ENCODE measurements at places on chromosomes 16 and 17.
A peak's percentile ranks its signal among the peaks of the same experiment; 100 is the strongest.

GRCh38 chr16:82464187-82464586 lies 162.6 kb upstream of the CDH13 start:
- DNase-seq, result no peak

GRCh38 chr17:57370619-57371018 lies 114.3 kb downstream of the MSI2 start:
- DNase-seq, result no peak

- DNase-seq, result peak; percentile 66
Measured at GRCh38 chr17:80191865-80192661, 22.2 kb downstream of the CARD14 start.

DNA sequence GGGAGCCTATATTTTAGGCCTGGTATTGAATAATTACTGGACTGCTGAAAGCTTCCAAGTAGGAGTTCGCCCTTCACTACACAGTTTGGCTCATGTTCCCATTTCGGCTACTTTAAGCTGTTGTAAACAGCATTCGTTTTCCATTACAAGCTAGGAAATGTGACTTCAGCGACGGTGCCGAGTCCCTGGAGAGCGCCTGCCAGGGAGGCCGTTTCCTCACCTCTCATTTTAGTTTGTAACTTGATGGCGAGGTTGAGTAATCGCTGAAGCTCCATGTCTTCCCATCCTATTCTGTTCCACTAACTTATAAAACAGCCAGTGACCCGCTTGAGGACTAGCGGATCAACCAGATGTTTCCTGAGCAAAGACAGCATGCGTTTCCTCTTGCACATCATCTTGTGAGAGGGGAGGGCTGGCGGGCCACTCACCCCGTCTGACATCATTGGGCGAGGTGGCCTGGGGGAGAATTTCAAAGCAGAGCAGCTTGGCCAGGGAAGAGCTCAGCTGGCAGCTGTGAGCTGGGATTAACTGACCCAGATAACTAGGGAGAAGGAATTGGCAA lies 32.9 kb downstream of the PCTP start:
- DNase-seq, result peak; percentile 58

- no peak for DNase-seq
Measured at GRCh38 chr17:63125987-63126386, 160.0 kb downstream of the TANC2 start.

DNA sequence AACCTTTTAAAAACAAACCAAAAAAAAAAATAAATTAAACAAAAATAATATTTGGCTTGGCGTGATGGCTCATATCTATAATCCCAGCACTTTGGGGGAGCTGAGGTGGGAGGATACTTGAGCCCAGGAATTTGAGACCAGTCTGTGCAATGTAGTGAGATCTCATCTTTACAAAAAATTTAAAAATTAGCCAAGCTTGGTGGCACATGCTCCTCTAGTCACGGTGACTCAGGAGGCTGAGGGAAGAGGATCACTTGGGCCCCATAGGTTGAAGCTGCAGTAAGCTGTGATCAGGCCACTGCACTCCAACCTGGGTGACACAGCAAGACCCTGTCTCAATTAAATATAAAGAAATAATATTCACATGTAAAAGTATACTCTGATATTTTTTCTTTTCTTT lies 12.2 kb downstream of the GNGT2 start:
- DNase-seq, result no peak

Data from epithelial cell of esophagus (primary cell).